Smooth muscle cell of bladder (primary cell): ENCODE measurements at places on chromosomes 2 and 18. TPM values are rescaled to one million over a fixed set of nuclear protein-coding genes. Genes with fewer than 3 reads are reported as not detected.

Gene MARS2
- total RNA-seq, result 1.8 and 2.3 TPM in 2 replicates

Gene GALR1
- total RNA-seq, result not detected in 2 replicates

Gene MBOAT2
- 38.8 and 39.4 TPM in 2 replicates for total RNA-seq

Gene GREB1
- total RNA-seq, result 1.3 and 2.1 TPM in 2 replicates

Gene POTEC
- under 0.01 TPM in 1 of 2 replicates, not detected in the other for total RNA-seq

Gene STK11IP
- 11.4 and 17.0 TPM in 2 replicates for total RNA-seq

Gene SERPINB11
- not detected in 2 replicates for total RNA-seq

Gene HOXD13
- 0.09 and 0.28 TPM in 2 replicates for total RNA-seq

Gene NMUR1
- total RNA-seq, result not detected in 2 replicates

Gene CCDC102B
- total RNA-seq, result 45.7 and 63.3 TPM in 2 replicates

Gene TMEM214
- total RNA-seq, result 31.6 and 33.6 TPM in 2 replicates

Gene KRTCAP3
- 0.18 TPM in 1 of 2 replicates, not detected in the other for total RNA-seq

Gene FRZB
- total RNA-seq, result 0.09 TPM in 1 of 2 replicates, not detected in the other

Gene RND3
- 606 and 918 TPM in 2 replicates for total RNA-seq

Gene HOXD4
- total RNA-seq, result under 0.01 and 0.18 TPM in 2 replicates

Gene GCG
- 0.14 TPM in 1 of 2 replicates, not detected in the other for total RNA-seq

Gene CNTNAP5
- total RNA-seq, result not detected in 2 replicates

Gene ZSCAN30
- total RNA-seq, result 14.5 and 15.1 TPM in 2 replicates

Gene LRRTM1
- not detected in 2 replicates for total RNA-seq

Gene NEU4
- total RNA-seq, result under 0.01 TPM in 1 of 2 replicates, not detected in the other

Gene EPC2
- total RNA-seq, result 17.7 and 18.2 TPM in 2 replicates

Gene CIB4
- not detected in 2 replicates for total RNA-seq

Gene SERPINB10
- total RNA-seq, result not detected in 2 replicates

Gene CCL20
- total RNA-seq, result 0.28 TPM in 1 of 2 replicates, not detected in the other

Gene C1QL2
- total RNA-seq, result not detected in 2 replicates

Gene RBKS
- total RNA-seq, result 1.6 and 2.4 TPM in 2 replicates

Gene IL36A
- total RNA-seq, result not detected in 2 replicates

Gene COLEC11
- 0.57 and 1.4 TPM in 2 replicates for total RNA-seq

Gene NAT8
- total RNA-seq, result not detected in 2 replicates

Gene LONRF2
- total RNA-seq, result 0.28 TPM in 2 replicates

Gene COL6A3
- 2,030 and 2,143 TPM in 2 replicates for total RNA-seq

Gene TMEFF2
- 3.0 TPM in 2 replicates for total RNA-seq

Gene RIT2
- total RNA-seq, result not detected in 2 replicates

Gene ZNF24
- total RNA-seq, result 25.7 and 26.3 TPM in 2 replicates

Gene NPHP1
- total RNA-seq, result 4.7 and 6.9 TPM in 2 replicates

Gene RGPD8
- total RNA-seq, result 9.2 and 11.1 TPM in 2 replicates

Gene IL1RL2
- total RNA-seq, result 0.85 and 1.5 TPM in 2 replicates

Gene APCDD1
- total RNA-seq, result 0.09 and 1.1 TPM in 2 replicates

Gene GALNT14
- total RNA-seq, result not detected in 2 replicates

Gene ARHGAP15
- 0.09 and 0.14 TPM in 2 replicates for total RNA-seq

Gene LRRC30
- total RNA-seq, result not detected in 2 replicates

Gene EVX2
- under 0.01 TPM in 1 of 2 replicates, not detected in the other for total RNA-seq

Gene SPATA3
- total RNA-seq, result not detected in 2 replicates

Gene DAW1
- 0.14 and 0.55 TPM in 2 replicates for total RNA-seq

Gene RAPGEF4
- total RNA-seq, result 0.43 and 1.9 TPM in 2 replicates

Gene CTAGE1
- total RNA-seq, result not detected in 2 replicates

Gene PSMA8
- total RNA-seq, result not detected in 2 replicates

Gene CDK15
- total RNA-seq, result 6.6 and 8.5 TPM in 2 replicates

Gene FKBP1B
- 7.0 and 9.4 TPM in 2 replicates for total RNA-seq

Gene SOX11
- total RNA-seq, result under 0.01 TPM in 1 of 2 replicates, not detected in the other
